ENCODE measurements at places on chromosomes 5 and 9. TPM values are rescaled to one million over a fixed set of nuclear protein-coding genes. Genes with fewer than 3 reads are reported as not detected.

DNA sequence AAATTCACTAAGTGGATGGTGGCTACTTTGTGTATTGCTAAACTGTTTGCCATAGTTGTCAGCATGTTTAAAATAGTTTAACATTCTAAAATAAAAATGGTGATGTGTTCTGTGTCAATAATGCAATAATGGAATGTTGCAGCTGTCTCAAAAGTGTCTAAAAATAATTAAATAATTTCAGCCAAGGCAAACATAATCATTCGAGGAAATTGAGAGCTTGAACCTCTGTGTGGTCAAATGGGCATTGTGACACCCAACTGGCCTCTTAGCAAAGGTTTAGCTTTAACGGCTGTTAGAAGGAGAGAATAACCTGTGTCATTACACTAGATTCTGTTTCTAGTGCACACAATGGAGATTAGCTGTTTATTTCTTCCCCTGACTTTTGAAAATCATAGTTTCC is 278.5 kb downstream of the TMEM167A start:
- DNase-seq: no peak

- no peak for DNase-seq
These were observed 7.3 kb downstream of the CORO2A start for GRCh38 chr9:98185021-98185567.

DNA sequence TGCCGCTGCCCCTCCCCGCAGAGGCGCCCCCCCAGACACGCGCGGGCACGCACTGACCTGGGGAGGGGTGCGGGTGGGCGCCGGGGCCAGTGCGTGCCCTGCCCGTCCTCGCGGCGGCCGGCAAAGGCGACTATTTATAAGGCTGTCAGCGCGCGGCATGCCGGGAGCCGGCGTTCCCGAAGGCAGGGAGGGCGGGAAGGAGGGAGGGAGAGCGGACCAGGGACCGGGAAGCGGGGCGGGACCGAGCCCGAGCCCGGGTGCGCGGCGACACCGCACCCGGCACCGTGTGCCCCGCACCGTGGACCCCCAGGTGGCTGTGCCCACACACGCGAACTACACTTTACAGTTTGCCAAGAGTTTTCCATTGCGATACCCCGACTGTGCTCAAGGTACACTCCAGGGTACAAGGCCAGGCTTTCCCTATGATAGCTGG is at the start of gene AK1:
Gene AK1, minus strand, starts transcription at position 110 of the 433 bp plus-strand sequence. CDS start 3,058 bp downstream, outside the sequence.
- no peak for DNase-seq

PCDHGB6 gene
- polyA plus RNA-seq: 6.8 TPM

GRCh38 chr9:101054657-101055056 is 26.1 kb downstream of the PLPPR1 start:
- no peak for DNase-seq

GRCh38 chr5:115374057-115374775 is 77.8 kb upstream of the CCDC112 start:
- DNase-seq: no peak

DNA sequence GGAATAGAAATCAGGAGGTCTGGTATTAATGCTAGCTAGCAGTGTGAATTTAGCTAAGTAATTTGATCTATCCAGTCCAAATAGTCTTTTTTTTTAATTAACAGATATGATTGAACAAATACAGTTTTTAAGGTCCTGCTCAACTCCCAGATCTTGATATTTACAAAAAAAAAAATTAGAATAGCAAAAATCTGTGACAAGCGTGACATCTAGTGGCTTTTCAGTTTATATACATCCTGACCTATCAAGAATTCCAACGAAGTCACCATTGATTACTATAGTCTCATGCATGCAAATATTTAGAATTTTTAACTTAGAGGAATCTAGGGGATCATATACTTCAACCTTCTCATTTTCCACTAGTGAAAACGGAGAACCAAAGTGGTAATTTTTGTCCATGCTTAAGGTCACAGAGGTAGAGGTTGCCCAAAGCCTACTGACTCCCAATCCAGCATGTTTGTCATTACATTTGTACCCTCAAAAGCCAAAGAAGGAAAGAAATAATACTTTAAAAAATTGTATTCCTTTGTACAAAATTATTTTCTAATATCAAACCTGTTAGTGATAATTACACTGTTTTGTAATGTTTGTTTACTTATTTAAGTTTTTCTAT is 17.6 kb upstream of the TARS1 start:
- DNase-seq: peak; percentile 14

DNA sequence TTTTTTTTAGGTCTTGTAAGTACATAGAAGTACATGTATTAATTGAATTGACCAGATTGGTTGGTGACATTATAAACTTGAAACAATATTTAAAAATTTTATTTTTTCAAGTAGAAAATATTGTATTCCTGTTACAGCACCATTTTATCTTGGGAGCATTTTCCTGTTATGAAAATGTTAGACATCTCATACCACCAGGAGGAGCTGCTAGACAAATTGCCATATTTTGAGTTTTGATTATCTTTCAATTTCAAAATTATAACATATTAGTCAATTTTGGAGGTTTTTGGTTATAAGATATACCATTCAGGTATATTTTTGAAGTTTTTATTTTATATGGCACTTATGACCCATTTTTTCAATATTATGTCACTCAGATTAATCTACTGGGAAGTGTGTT is 84.4 kb downstream of the CNTLN start:
- DNase-seq: no peak

- DNase-seq: no peak
These were observed 129.7 kb downstream of the CEMIP2 start for GRCh38 chr9:71638627-71639026.

DNA sequence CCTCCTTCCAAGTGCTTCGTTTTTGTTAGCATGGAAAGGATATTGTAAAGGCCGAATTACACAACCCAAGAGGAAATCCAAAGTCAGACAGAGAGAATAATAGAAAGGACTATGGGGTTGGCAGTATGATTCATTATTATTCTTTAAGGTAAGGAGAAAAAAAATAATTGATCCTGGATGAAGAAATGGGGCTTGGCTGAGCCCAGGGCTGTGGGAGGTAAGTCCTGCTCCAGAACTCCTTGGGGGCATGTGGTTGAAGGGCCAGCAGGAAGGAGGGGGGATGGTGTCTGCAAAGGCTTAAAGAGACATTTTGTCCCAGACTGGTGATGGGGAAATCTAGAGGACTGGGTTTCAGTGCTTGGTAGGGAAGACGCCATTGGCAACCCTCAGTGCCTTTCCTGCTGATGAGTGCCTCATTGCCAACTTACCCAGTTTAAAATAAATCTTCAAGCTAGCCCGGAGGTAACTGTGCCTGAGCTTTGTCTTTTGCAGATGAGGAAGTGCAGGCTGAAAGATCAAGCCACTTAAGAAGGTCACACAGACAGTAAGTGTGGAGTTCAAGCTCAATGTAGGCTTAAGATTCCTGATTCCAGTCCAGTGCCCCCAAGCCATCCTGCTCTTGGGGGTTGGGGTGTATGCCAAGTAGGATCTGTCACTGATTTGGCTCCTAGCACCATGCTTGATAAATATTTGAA is 30.2 kb downstream of the FOXI1 start:
- DNase-seq: no peak

UBE2QL1 gene
- 0.82 TPM for polyA plus RNA-seq

- DNase-seq: peak; percentile 51
These were observed 21.0 kb upstream of the SCGB3A2 start for GRCh38 chr5:147857302-147858129.

WDR38 gene
- polyA plus RNA-seq: 0.41 TPM

PARP8 gene
- 14.1 TPM for polyA plus RNA-seq

DNA sequence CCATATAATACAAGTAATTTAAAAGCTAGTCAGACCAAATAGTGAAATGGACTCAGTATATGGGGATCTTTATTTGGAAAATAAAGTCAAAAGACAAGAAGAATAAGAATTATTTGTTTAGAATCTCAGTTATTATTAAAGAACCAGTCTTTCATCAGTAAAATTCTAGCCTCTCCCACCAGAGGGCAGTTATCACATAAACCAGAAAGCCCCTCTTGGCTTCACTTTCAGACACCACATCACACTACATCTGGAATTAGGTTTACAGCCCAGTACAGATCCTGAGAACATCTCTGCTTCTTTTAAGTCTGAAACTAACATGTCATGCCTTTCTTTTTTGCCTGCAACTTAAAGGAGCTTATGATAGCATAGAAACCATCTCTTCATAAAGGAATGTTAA is 12.2 kb upstream of the HSPB3 start:
- no peak for DNase-seq

BTNL3 gene
- polyA plus RNA-seq: 0.09 TPM

- no peak for DNase-seq
These were observed 488.0 kb downstream of the MAN2A1 start for GRCh38 chr5:110177729-110178128.

GRCh38 chr5:180852495-180852894 is 8.6 kb downstream of the ZFP62 start:
- DNase-seq: no peak

SLC24A2 gene
- 0.16 TPM for polyA plus RNA-seq

DNA sequence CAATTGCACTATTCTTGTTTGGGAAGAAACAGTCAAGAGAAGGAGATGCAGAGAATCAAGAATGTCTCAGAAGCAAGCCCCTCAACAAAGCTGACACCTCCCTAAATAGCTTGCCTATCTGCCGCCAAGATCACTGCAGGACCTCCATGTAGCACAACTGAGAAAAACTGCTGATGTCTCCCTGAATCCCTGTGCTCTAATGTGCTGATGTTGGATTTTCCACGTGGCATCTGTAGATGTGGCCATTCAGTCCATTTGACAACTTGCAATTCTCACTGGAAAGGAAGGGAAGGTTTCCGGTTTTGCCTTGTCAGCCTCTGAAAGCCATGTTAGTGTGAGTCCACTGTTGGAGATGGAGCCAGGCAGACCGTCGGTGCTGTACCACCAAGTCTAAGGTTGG is 374.0 kb downstream of the DIRAS2 start:
- DNase-seq: no peak

- no peak for DNase-seq
These were observed 86.0 kb downstream of the PRRT1B start for GRCh38 chr9:131631306-131631705.

DNA sequence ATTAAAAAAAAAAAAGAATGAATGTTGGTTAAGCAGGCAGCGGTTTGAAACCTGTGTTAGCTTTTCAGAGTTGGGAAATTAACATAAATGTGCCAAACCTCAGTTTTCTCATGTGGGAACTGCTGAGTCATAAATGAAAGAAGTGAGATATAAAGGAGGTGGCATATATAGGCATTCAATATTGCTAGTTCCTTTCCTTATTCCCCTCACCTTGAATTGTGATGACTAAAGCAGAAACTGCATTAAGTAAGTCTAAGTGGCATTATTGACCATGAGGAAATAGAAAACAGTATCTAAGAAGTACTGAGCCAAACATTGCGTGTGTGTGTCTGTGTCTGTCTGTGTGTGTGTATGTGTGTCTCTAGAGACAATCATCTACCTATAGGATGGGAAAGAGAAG is 691.2 kb downstream of the TLR4 start:
- no peak for DNase-seq

- no peak for DNase-seq
These were observed 48.8 kb downstream of the HSD17B3 start for GRCh38 chr9:96253059-96253696.

- no peak for DNase-seq
These were observed 324.5 kb downstream of the ARHGEF28 start for GRCh38 chr5:73950441-73950873.

IL3 gene
- polyA plus RNA-seq: not detected

- no peak for DNase-seq
These were observed 172.3 kb downstream of the PLPPR1 start for GRCh38 chr9:101200852-101201251.

GRCh38 chr9:114570742-114571141 is 16.8 kb upstream of the ATP6V1G1 start:
- no peak for DNase-seq

ECSCR gene
- polyA plus RNA-seq: 21.7 TPM

DNA sequence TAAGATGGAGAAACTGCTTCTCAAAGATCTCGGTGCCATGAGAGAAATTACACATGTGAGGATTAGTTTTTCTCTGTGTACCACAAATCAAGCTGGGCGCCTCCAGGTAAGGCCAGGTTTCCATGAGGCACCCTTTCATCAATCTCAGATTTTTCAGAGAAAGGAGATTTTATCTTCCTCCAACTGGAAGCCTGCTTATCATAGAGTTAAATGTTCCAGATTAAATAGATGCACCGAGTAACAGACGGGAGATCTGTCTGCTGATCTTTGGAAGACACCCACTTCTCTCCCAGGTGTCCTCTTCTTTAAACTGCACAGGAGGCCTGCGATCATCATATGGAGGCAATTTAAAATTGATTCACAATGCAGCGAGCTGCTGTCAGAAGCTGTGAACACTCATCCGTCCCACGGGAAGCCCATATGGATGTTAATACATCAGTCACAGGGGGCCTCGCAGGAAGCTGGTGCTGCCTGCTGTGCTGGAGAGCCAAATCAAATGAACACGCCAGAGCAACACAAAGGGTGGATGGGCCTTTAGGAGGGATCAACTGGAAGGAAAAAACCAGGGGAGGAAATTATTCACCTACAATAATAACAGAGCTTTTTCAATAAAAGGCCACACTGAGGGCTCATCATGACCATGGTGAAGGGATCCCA is 93.3 kb downstream of the TLE1 start:
- no peak for DNase-seq

DNA sequence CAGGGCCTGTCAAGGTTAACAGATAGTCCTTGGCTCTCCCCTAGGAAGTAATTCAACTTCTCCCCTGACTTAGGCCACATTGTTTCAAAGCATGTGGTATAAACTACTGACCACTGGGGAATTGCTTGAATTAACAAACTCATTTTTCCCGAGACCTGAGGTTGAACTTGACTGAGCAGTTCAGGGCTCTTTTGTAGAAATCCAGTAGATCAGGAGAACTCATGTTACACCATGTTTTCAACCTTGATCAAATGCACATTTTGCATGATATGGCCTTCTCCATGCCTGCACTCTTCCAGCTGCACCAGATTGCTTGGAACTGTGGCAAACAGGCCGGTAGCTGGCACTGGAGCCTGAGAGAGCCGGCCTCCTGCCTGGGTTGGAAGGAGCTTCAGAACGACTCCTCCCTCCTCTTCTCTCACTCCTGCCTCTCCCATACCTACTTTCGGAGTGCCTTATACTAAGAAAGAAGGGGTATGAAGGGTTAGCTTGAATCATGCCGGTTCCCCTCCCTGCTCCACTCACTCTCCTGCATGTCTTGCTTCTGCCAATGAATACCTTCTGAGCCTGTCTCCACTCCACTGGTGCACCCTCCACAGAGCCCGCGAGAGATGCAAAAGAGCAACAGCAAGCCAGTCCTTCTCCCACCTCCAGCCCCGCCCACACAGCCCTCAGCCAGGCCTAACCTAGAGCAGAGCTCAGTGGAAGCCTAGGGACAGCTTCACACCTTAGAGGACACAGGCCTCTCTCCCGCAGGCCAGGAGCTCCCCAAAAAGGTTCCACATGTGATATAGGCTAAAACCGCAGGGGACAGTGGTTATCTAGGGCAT is 159.4 kb downstream of the MACROH2A1 start:
- peak; percentile 54 for DNase-seq

DMGDH gene
- polyA plus RNA-seq: 23.2 TPM

NPR2 gene
- 28.2 TPM for polyA plus RNA-seq

All from renal pelvis (tissue), 12 donors.